ENCODE measurements at places on chromosomes 7 and 10.

GRCh38 chr10:70432561-70433263 is 8.8 kb downstream of the NODAL start:
- DNase-seq: no peak

GRCh38 chr10:89360157-89360556 is 17.7 kb upstream of the IFIT1B start:
- DNase-seq: no peak

GRCh38 chr7:24979470-24979862 is 512 bp downstream of the OSBPL3 start:
- DNase-seq: peak; percentile 67

DNA sequence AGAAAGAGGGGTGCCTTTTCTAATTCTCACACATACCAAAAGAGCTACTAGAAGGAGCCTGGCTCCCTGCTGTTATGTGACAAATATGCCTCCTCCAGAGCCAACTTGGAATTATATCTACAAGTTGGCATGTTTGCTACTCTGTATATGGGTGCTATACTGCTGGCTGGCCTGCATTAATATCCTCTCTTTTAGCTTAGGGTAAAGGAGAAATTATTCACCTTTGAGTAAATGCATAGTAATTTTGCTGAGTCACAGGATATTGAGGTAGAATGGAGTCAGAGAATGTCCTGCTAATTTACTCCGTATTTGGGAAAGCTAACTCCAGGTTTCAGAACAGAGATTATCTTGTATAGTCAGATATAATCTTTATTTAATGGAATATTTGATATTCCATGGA is 24.2 kb upstream of the LIPN start:
- DNase-seq: no peak

- DNase-seq: peak; percentile 11
These were observed 86.9 kb downstream of the AOAH start for GRCh38 chr7:36637417-36637816.

GRCh38 chr10:48604991-48605508 is at the start of gene ARHGAP22:
Gene ARHGAP22 (minus strand): TSS chr10:48605073. CDS start chr10:48604796, 277 bp downstream.
- DNase-seq: no peak

DNA sequence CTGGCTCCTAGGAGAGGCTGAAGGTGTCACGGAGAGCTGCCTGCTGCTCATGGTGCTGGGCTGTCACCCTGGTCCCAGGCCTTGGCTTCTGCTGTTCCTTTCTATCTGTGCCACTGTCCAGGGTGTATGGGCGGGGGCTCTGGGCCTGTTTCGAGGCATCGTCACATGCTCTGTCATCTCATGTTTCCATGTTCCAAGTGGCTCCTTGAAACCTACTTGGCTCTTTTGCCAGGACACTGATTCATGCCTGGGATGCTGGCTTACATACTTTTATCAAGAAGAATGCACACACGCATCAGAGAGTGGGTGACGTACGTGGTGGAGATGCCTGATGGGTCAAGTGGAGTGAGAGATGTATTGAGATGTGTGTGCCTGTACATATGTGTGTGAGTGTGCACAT is 50.9 kb downstream of the ADCY1 start:
- no peak for DNase-seq

- DNase-seq: no peak
These were observed 38.7 kb downstream of the GPR26 start for GRCh38 chr10:123704812-123705211.

DNA sequence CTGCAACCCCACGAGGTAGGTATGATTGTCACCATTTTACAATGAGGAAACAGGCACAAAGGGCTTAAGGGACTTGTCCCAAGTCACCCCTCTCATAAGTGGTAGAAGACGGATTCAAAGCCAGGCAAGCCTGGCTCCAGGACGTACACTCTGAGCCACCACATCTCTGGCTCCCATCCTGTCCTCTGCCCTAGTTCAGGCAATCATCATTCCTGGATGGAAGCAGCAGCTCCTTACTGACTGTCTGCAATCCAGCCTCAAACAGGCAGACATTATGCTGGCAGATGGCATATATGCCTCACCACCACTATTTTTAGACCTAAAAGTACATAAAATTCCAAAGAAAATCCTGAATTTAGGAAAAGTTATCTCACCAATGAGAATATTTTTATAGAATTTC is 100.7 kb downstream of the USP6NL start:
- no peak for DNase-seq

DNA sequence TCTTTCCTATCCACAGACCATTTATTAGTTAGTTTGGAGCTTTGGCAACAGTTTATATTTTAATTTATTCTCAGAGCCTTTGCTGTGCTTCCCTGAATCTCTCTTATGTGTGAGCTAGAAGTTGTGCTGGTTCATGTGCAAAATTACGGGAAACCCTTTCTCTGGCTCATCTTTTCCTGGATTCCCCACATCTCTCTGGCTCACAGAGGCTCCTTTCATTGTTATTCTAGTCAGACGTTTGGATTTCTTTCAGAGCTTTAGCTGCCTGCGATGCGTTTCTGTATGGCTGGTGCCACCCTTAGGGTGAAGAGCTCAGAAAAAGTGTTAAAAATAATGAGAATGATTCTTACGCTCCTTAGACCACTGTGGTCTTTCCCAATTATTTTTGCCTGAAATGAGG is 53.3 kb downstream of the TPST1 start:
- DNase-seq: no peak

GRCh38 chr10:67609996-67610793 is 85.8 kb downstream of the CTNNA3 start:
- DNase-seq: no peak

DNA sequence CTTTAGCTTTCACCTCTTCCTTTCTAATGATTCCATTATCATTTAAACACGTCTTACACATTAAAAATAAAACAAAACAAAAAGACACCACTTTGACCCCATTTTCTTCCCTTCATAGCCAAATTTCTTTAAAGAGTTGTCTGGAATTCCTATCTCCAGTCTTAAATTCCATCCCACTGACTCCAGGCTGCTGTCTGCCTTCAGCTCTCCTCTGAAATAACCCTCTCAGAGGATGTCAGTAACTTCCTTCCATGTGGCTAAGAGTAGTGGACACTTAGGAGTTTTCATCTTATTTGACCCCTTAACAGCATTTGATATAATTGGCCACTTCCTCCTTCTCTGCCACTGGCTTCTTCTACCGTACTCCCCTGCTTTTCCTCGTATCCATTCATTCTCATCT is 69.6 kb upstream of the MKX start:
- DNase-seq: no peak

DNA sequence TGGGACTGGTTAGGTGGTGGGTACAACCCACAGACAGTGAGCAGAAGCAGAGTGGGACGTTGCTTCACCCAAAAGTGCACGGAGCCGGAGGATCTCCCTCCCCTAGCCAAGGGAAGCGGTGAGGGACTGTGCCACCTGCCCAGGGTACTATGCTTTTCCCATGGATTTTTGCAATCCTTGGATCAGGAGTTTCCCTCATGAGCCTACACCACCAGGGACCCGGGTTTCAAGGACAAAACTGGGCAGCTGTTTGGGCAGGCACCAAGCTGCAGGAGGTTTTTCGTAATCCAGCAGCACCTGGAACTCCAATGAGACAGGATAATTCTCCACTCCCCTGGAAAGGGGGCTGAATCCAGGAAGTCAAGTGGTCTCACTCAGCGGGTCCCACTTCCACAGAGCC is 209.1 kb upstream of the CXCL12 start:
- DNase-seq: no peak

DNA sequence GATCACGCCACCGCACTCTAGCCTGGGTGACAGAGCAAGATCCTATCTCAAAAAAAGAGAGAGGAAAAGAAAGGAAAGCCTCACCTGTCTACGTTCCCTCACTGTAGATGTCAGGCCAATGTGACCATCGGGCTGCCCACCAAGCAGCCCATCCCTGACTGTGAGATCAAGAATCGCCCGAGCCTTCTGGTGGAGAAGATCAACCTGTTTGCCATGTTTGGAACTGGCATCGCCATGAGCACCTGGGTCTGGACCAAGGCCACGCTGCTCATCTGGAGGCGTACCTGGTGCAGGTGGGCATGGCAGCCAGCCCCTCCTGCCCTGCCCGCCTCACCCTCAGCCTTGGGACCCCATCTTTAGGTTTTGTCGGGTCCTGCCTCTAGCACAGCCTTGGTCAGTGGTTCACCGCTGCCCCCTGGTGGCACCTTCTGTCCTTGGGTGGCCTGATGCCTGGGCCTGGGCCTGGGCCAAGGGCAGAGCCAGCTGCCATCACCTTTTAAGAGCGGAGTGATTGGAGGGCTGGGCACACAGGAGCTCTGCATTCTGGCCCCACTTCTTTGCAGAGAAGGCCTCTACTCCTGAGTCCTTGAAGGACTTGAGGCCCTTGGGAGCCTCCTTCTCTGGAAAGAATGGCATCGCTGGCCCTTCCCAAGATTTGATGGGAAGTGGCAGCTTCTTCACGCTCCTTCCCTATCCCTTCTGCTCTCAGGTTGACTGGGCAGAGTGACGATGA is 14.4 kb upstream of the AHCYL2 start:
- DNase-seq: peak; percentile 30

- no peak for DNase-seq
These were observed 184.5 kb upstream of the CXCL12 start for GRCh38 chr10:44569193-44570091.

- DNase-seq: no peak
These were observed 249.3 kb downstream of the DIP2C start for GRCh38 chr10:440127-440526.

GRCh38 chr7:119900996-119901672 is 371.8 kb upstream of the KCND2 start:
- DNase-seq: no peak

DNA sequence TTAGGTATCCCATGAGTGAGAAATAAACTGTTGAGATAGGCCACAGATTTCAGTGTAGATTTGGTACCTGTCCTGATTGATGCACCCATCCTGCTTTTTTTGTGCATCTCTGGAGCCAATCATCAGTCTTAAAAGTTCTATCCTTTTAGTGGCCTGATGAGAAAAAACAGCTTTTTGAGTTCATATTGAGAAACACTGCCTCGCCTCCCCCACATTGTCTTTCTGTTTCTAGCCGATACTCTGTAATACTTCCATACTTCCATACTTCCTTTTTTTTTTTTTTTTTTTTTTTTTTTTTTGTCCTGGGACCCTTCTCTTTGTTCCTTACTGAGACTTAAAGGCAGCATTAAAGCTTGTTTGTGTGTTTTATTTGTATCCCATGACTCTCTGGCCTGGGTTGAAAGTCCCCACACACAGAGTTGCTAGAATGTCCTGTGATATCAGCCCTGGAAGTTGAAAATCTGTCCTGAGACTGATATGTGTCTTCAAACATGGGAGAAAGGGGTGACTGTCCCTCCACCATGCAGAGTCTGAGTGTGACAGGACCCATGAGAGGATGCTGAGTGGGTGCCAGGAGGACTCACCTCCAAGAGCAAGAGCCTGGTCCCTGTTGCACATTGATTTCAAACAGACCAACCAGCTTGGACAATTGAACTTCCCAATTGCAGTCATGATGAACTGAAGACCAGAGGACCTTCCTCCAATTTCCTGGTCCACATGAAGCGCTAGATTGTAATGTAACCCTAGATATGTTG is 5.7 kb downstream of the ZNF22 start:
- no peak for DNase-seq

DNA sequence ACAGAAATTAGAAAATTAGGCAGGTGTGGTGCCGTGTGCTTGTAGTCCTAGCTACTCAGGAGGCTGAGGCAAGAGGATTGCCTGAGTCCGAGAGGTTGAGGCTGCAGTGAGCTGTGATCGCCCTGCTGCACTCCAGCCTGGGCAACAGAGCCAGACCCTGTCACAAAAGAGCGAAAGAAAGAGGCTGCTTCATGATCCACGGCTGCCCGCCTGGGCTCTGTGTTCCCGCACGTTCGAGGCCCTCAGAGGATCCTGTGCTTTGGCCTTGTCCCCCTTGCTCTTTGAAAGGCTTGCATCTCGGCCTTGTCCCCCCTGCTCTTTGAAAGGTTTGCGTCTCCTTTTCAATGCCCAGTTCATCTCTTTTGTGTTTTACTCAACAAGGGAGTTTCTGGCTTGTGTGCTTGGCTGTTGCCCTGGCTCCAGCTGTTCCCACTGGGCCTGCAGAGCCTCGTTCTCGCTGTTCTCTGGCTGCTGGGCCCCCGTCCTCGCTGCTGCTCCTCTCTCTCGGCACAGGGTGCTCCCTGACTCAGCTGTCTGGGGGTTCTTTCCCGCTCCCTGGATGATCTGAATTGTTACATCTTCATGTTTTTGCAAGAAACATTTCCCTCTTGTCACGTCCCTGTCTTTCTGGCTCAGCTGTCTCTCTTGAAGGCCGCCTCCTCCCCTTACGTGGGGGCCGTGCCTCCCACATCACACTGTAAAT is 45.1 kb upstream of the INPP5A start:
- DNase-seq: no peak

GRCh38 chr10:30176776-30177533 is 117.6 kb upstream of the JCAD start:
- no peak for DNase-seq

GRCh38 chr7:77657427-77658224 is 38.6 kb upstream of the RSBN1L start:
- DNase-seq: peak; percentile 15

- DNase-seq: no peak
These were observed 115.3 kb downstream of the SGMS1 start for GRCh38 chr10:50508315-50509051.

GRCh38 chr10:110931769-110932381 is 12.5 kb downstream of the SHOC2 start:
- no peak for DNase-seq

DNA sequence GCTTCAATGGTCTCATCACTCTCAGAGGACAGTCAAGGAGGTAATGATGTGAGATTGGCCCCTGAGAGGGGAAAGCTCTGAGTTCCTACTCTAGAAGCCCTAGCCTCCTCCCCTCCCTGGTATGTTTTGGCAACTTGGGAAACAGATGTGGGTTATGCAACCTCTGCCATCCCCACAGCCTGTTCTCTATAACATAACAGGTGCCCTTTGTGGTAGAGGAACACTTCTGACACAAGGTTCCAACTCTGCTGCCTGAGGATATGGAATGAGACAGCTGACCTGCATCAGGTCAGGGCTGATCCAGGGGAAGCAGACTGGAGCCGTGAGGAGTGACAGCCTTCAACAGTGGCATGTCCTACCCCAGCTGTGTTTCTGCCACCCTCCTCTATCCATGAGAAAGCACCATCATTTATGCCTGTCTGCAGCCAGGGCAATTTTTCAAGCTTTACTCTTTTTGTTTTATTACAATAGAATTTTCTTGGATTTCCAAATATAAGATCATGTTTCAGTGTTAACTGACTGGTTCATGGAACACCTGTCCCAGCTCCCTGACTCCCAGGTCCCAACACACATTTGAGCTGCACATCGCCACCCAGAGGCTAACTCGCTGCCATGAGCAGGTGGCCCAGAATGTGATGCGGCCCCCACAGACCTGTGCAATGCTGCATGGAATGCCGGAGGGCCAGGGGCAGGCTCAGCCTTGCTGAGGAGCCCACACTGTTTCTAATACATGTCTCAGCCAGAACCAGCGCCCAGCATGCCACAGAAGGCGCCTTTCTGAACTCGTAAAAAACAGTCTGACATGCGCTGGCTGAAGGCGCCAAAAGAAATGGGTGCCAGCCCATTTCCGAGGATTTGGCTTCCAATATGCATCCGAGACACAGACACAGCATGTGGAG is 124.8 kb upstream of the CHST15 start:
- no peak for DNase-seq

- DNase-seq: no peak
These were observed 18.1 kb downstream of the IL2RA start for GRCh38 chr10:6044060-6044459.
